ENCODE measurements at places on chromosomes 3 and 15.

DNA sequence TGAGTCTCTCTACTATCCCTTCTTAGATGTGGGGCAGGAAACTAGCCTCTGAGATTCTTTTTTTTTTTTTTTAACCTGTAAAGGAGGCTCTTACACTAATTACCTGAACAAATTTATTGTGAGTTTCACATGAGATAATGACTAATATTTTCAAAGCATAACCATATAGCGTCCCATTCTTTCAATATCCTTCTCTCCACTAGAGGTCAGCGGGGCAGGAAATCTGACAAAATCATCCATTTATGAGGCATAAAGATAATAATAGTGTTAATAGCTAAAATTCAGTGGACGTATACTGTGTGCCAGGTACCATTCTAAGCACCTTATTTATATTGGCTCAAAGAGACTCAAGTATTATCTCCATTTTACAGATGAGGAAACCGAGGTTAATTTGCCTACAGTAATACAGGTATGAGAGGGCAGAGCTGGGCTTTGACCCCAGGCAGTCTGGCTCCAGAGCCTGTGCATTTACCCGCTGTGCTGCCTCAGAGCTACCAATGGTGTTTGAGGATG, 16.3 kb upstream of the SMAD6 start:
- DNase-seq = no peak

DNA sequence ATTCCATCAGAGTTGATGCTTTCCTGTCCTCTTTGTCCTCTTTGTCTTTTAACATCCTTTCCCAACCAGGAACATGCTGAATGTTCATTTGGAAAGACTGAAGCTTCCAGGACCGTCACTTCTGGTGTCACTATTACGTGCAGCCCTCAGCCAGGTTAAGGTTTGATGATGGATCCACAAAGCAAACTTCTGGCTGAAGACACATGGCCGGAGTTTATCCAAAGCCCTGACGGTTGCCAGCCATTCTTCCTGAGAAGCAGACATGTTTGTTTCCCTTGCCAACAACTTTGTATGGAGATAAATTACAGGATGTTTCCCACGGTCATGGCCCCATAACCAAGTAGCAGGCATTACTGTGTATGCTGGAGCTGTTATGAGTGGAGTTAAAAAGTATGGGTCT, 236.9 kb downstream of the THSD4 start:
- DNase-seq = no peak

GRCh38 chr3:61574854-61575253, 13.5 kb downstream of the PTPRG start:
- DNase-seq = no peak

GRCh38 chr3:45462522-45463265, 74.3 kb downstream of the LARS2 start:
- no peak for DNase-seq

DNA sequence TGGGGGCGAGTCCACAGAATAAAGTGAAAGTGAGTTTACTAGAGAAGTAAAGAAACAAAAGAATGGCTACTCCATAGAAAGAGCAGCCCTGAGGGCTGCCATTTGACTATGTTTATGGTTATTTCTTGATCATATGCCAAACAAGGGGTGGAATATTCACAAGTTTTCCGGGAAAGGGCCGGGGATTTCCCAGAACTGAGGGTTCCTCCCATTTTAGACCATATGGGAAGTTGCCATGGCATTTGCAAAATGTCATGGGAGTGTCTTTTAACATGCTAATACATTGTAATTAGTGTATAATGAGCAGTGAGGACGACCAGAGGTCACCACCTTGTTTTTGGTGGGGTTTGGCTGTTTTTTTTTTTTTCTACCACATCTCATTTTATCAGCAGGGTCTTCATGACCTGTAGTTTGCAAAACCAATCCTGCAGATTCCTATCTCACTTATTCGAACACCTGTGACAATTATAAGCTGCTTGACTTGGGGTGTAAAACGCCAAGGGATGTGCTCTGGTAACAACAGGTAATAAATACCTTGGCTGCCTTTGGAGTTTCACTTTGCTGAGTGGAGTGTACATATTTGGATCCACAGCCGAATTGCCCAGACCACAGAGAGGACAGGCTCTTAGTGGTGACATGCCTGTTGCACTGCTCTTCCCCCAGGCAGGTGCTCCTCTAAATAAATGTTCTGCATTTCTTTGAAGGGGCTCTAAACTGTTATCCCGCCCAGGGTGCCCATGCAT, 43.6 kb downstream of the C2CD4B start:
- no peak for DNase-seq

- DNase-seq = no peak
These were observed 135.0 kb downstream of the NUP210 start for GRCh38 chr3:13285007-13285567.

DNA sequence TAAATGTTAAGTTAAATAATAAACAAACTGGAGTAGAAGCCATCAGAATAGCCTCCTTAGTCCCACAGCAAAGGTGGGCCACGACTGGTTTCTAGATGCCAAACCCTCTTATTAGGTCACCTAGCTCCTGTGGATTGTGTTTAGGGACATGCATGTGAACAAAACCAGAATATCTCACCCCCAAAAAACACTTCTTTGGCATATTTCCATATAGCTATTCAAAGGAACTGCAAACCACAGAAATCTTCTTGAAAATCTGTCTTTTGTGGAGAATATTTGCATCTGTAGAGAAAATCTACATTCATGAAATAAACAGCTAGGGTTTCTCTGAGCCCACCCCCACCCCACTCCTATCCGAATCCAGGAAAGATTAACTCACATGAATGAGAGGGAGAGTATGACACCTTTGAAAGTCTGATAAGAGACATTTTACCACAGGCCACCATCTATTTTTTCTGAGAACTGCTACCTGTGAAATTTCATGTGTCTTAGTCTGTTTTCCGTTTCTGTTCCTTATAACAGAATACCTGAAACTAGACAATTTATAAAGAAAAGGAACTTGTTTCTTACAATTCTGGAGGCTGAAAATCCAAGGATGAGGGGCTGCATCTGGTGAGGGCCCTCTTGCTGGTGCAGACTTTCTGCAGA, 159.4 kb downstream of the NEK10 start:
- DNase-seq = no peak

DNA sequence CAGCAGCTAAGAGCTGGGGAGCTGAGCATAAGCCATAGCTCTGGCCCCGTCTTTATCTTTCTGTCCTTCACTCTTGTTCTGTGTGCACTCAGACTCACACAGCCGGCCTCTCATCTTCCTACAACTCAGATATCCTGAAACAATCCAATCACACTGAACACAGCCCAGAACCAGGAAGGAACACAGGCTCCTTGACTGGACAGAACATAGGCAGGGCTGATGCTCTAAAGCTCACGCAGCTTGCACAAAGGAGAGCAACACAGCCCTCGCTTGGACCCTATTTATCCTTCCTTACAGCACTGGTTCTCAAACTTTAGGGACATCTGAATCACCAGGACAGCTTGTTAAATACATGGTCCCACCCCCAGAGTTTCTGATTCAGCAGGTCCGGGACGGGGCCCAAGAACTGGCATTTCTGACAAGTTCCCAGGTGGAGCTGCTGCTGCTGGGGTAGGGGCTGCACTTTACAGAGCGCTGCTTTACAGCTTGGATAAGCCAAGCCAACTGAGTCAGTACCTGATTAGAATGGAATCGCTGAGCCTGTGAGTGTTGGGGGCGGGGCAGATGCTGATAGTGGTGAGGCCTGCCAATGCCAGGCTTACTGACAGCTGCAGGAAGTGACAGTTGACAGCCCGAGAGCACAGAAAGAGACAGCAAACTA, 65.1 kb downstream of the MRPL46 start:
- no peak for DNase-seq

GRCh38 chr3:60708191-60708975, 542.9 kb downstream of the FHIT start:
- no peak for DNase-seq

DNA sequence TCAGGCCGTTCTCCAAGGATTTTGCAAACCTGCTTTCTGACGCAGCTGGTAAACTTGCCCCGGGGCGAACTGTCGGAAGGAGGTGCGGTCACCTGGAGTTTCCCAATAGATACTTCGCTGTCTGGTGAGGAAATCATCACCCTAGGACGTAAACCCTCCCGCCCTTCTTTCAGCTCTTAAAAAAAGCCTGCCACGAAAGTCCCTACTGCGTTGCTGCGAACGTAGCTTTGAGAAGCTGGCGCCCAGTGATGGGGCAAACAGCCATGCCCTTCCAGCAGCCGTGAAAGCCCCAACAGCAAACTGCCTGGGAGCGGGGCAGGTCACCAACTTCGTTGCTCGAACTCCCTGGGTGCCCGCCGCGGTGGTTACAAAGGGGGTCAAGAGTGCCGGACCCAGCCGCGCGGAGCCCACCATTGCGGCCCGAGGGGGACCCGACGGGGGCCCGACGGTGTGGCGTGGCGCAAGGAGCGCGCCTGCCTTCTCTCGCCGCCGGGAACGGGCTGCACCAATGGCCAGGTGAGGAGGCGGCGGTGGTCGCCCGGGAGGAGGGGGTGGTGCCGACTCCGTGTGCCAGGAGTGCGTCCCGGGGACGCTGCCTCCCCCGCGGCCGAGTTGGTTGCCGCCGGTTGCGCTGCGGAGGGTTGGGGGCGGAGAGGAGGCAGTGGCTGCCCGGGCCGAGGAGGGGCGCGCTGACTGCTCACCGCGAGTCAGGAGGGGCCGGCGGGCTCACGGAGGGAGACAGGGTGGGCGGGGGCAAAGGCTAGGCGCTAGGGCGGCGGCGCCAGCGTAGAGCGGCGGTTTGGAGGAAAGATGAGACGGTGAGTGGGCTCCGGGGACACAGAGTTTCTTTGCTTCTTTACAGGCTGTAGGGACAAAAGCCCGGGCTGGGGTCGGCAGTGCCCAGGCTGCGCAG, at the start of gene PHLDB2:
PHLDB2 (plus strand) TSS at position 205 of the 913 bp plus-strand sequence. CDS start 24,813 bp downstream, outside the sequence.
- peak; percentile 68 for DNase-seq

DNA sequence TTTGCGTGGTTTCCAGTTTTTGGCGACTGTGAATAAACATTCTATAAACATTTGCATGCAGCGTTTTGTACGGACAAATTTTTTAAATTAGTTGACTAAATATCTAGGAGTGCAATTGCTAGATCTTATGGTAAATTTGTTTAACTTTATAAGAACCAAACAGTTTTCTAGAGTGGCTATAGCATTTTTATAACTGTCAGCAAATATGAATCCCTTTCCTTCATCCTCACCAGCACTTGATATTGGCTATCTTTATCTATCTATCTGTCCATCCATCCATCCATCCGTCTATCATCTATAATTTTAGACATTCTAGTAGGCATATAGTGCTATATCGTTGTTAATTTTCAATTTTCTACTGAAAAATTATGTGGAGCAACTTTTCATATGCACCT, 158.4 kb upstream of the CHRNA7 start:
- DNase-seq = no peak

DNA sequence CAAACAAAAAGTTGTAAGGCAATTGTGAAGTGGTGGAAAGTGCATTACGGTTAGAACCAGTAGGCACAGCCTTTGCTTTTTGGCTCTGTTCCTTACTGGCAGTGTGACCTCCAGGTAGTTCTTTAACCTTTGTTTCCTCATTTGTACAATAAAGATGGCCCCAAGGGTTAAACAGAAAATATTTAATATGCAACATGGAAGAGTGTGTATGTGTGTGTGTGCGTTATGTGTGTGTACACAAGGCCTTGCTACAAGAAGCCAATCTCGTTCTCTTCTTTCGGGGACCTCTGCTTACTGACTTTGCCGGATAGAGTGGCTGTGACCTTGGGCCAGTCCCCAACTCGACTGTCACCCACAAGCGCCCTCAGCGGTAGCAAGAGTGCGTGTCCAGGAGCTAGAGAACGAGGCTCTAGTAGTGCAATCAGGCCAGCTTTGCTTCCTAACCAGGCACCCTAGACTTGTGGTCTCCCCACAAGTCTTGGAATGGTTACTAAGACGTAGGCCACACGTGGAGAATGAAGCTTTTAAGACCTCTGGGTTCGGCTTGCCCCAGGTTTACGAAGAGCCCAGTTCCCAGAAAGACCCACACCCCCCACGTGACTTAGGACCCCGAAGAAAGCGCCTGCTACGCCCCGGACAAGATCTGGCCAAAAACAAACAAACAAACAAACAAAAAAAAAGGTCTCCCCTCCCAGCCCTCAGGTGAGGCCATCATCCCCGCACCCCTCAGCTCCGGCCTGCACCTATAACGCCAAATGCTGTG, 593 bp downstream of the CIAO2A start:
- DNase-seq = peak; percentile 39

DNA sequence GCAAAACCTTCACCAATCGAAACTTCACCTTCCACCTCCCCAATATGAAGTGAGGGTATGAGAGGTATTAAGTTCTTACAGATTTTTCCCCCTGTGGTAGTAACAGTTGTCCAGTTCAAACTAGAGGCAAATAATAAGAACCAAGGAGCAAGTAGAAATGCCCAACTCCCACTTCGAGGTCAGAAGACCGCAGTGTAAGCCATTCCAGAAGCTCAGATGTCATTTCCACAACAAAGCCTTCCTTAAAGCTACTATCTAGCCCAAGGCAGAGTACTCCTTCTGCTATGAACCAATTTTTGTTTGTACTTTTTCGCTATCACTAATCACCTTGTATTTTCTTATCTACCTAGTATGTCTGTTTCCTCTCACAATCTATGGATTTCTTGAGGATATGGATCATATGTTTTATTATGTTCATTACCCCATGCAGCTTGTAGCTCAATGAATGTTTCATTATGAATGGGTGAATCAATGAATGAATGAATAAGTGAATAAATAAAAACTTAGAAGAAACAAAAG, 235.7 kb upstream of the KCNMB2 start:
- no peak for DNase-seq

GRCh38 chr3:55622733-55623132, 135.6 kb upstream of the WNT5A start:
- no peak for DNase-seq

- no peak for DNase-seq
These were observed 270.3 kb downstream of the RPLP1 start for GRCh38 chr15:69722924-69723323.

DNA sequence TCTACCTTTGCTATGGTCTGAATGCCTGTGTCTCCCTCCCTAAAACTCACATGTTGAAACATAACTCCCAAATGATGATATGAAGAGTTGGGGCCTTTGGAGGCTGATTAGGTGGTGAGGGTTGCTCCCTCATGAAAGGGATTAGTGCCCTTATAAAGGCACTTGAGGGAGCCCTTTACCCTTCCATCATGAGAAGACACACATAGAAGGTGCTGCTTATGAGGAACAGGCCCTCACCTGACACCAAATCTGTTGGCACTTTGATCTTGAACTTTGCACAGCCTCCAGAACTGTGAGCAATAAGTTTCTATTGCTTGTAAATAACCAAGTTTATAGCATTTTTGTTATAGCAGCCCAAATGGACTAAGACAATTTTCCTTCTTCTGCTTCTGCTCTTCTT, 76.2 kb upstream of the ADAMTS9 start:
- DNase-seq = no peak

Data from activated T-cell treated with anti-CD3 and anti-CD28 coated beads, Interleukin-2, amount 50 U/mL, for 1 hour (primary cell).